ENCODE measurements at places on chromosomes 2 and 18.
A peak's percentile ranks its signal among the peaks of the same experiment; 100 is the strongest.

- DNase-seq, result no peak
Measured at GRCh38 chr2:68974251-68974650, at the start of gene GKN1. Gene GKN1 (plus strand): TSS chr2:68974636. CDS start chr2:68974678, 42 bp downstream.

DNA sequence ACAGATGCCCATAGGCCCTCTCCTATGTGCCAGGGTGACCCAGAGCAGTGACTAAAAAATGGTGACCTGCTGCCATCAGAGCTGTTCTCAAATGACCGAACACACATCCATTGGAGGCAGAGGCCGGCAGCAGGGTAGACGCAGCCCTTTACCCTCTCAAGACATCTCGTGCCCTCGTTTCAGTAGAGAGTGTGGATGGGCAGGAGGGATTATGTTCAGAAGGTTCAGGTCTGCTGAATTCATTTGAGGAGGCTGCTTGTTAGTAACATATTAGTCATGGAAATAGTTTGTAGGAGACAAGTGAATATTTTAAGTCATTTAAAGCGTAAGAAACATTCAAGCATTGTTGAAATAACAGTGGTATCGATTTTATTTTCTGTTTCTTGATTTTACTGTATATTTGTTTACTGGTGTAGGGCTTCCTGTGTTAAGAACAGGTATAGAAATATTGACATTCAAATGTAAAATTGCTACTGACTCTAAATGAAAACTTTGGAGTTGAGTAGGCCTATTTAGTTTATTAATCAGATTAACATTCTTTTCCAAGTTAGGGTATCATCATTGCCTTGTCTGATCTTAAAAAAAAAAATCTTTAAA, 82.6 kb downstream of the ZNF532 start:
- no peak for DNase-seq

DNA sequence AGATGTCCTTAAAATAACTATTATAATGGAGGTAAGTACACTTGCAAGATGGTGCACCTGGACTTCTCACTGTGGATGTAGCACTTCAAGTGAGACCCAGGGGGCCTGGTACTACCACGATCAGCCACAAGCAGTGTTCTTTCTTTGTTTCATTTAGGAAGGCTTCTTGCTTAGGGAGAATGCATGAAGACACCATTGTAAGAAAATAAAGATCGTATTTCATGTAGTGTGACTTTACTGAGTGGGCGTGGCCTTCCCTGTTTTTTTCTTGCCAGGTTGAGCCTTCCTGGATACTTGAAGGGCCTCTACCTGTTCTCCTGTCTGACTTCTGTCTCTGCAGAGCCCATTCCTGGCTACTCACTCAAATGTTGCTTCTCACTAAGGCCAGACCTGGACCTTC, 615.6 kb upstream of the SOX11 start:
- DNase-seq, result no peak

GRCh38 chr18:22283397-22283796, 114.0 kb downstream of the GATA6 start:
- DNase-seq, result peak; percentile 9

GRCh38 chr2:84302513-84303412, 156.3 kb downstream of the SUCLG1 start:
- peak; percentile 12 for DNase-seq

DNA sequence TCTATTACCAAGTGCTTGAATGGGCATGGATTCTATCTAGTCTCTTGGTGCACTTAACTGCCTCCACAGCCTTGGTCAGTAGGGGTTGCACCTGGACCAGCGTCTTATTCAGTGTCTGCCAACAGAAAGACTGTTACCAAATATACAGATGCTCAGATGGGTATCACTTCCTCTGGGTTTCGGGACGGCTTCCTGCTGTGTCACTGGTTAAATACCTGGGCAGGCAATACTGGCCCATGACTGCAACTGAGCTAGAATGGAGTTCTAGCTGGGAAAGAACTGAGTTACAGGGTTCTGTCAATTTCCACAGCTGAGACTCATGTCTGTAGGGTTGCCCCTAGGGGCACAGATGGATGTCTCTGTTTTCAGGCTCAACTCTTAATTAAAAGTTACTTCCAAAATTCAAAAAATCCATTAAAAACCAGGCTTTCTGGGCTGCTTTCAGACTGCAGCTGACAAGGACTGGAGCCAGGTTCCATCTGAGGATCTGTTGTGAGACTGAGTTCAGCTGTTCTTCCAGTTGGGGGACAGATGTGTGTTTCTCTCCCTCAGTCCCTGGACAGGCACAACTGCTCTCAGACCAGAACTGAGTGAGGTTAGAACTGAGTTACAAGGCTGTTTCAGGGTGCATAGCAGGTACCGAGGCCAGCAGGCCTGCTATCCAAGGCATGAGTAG, 789.6 kb upstream of the SLC8A1 start:
- DNase-seq, result no peak

DNA sequence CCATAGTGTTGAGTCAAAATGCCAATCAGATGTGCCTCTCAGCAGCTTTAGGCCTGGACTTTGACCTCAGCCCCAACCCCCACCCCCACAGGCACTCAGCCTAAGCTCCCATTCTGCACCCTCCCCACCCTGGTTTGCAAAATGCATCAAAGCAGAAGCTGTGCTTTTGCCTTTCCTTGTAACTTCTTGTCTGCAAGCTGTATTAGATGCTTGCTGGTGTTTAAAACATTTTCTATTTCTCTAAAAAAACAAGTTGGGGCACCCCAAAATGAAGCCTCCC, 26.6 kb upstream of the STEAP3 start:
- no peak for DNase-seq

DNA sequence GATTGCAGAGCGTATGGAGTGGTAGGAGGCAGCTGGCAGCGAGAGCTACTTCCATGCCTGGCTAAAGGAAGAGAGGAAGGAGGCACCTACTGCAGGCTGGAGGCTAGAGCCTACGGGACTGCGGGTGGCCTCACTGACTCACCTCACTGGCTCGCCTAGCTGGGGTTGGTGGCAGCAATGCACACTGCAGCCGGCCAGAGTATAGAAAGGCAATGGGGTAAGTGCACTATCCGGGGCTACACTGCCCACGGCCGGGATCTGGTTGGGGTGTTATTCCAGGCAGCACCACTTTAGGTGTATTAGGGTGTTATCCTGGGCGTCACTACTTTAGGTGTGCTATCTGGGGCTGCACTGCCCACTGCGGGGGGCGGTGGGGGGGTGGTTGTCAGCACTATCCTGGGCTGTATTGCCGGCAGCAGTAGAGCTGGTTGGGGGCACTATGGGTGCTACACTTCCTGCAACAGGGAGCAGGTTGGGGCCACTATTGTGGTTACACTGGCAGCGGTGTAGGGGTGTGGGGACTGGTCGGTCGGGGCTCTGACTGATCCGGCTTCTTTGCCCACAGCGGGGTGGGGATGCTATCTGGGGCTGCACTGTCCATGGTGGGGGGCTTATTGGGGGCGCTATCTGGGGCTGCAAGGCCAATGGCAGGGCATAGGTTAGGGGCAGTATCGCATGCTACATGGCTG, 33.3 kb upstream of the ANKRD62 start:
- DNase-seq, result no peak

DNA sequence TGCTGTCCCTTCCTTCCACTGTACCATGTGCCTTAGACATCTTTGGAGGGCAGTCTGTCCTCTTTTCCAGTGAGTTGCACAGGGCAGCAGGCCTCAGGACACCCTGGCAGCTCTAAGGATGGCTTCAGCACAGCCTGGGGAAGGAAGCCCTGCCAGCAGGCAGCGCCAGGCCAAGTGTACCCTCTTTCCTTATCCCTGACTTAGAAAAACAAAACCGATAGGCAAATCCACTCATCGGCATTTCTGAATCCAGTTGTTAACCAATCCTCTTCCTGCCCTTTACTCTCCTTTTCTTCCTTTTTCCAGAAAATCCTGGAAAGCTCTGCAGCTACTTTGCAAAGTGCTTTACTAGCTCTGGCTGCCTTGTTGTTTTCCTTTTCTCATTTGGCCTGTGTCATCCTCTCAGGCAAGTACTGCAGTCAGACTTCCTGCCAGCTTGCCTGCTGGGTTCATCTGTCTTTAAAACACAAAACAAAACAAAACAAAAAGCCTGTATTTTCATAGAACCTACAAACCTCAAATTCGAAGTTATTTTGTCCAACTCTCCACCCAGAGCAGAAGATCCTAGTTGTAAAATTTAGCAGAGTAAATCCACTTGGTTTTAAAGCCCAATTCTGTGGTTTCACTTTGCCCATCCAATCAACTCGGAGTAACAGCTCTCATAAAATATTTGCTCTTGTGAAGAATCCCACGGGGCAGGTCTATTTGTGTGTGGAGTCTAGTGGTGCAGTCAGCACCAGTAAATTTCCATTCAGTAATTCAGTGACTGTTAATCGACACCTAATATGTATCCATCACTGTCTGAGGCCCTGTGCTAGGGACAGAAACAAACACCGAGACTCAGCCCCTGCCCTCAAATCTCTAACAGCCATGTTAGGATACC, 45.2 kb downstream of the PCBP1 start:
- no peak for DNase-seq

DNA sequence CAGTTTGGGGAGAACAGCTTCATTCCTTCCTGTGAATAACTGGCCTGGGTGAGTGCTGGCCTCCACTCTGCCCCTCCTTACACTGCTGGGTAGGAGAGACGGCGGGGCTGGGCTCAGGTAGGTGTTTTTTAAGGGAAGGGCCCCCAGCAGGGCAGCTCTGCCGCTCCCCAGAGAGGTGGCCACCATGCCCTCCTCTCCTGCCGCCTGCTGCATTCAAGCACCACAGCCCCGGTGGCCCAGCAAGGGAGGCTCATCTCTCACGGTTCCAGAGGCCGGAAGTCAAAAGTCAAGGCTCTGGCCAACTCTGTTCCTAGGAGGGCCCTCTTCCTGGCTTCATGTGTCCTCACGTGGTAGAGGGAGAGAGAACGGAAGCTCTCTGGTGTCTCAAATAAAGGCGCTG, 81.1 kb downstream of the SH3BP4 start:
- no peak for DNase-seq

GRCh38 chr2:236949089-236949905, 136.4 kb upstream of the COPS8 start:
- DNase-seq, result no peak

DNA sequence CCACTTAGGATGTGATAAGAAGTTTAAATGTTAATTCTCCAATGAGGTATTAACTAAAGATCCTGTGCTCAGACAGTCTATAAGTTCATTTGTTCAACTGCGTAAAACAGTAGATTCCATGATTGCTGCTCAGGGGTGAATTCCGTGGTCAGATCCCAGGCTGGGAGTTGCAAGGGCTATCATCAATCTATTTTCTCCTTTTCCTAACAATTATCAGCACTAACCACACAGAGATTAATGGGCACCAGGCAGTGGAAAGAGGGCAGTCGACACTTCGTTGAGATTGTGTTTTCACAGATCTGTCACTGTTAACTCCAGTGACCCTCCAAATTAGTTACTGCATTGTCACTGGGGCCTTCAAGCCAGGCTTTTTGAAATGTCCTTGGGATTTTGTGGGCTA, 154.1 kb upstream of the SPRED2 start:
- DNase-seq, result no peak

GRCh38 chr2:235858881-235859280, 309.3 kb downstream of the GBX2 start:
- no peak for DNase-seq

GRCh38 chr18:10760986-10761385, 235.2 kb downstream of the NAPG start:
- DNase-seq, result no peak

DNA sequence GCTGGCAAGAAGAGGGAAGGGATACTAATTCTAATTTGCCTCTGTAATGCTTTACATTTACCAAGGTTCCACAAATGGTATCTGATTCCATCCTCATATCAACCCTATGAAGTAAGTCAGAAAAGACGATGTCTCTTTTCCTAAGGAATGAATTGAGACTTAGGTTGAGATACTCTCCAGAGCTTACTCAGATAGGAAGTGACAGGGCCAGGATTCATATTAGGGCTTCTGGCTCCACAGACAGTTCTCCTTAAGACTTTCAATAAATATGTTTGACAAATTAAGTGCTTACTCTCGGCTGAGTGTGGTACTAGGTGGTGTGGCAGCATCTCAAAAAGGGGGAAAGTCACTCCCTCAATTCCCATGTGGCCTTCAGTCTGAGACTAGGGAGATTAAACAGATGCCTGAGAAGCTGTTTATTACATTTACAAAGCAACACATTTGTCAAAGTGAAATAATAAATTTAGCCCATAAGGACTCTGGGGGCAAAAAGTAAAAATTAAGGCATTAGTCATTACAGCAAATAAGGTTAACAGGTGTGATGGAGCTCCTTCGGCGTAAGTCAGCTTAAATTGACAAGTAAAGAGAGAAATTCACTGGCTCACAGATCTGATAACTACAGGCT, 14.2 kb downstream of the CDK15 start:
- no peak for DNase-seq

GRCh38 chr18:28127763-28128658, 48.9 kb downstream of the CDH2 start:
- no peak for DNase-seq

DNA sequence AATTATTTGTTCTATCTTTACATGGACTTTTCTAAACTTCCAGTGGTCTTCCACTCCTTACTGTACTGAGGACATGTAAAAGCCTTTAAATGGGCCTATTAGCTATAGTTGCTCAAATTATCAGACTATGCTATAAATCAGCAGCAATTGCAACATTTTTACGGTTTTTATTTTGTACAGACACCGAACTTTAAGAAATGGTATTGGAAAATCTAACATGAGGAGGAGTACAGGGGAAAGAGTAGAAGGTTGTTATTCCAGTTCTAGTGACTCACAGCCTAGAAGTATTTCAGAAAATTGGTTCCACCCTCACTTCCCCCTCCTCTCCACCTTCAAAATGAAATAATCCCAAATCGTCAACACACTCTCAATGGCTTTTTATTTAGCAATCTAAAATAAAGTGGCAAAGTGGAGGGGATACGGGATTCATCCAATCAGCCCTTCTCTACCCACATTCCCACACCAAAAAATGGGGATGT, 1.1 kb downstream of the NCKAP1 start:
- no peak for DNase-seq

- DNase-seq, result no peak
Measured at GRCh38 chr2:37167636-37168180, 10.9 kb upstream of the EIF2AK2 start.

- no peak for DNase-seq
Measured at GRCh38 chr2:15448250-15448839, 112.8 kb downstream of the NBAS start.

DNA sequence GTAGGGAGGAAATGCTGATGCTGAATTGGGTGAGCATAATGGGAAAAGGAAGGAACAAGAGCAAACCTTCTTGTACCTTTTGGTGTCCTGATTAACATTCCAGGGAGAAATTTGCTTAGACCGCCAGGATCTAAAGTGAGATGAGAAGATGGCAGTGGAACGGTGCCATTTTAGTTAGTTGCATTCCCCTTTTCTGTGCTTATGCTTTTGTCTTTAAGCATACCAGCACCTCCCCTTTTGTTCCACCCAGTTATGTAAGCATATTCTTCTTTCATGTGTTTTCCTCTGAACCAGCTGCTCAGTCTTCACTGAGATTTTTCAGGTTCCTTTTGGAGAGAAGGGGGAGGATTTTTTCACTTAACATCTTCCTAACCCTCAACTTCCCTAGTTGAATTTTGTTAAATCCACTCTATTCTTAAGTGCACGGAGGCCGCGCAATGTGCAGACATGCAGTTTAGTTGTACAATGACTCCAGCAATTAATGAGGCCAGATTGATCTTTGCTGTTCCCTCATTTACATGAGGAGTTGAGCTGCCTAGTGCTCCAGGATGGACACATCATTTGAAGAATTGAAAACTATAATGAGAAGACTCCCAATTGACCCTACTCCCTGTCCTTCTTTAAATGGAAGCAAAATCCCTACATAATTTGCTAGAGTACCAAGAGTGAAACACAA, 73.9 kb downstream of the MAP4K4 start:
- no peak for DNase-seq

Measured in astrocyte of the cerebellum (primary cell).